ENCODE measurements at places on chromosomes 12 and 14. TPM values are rescaled to one million over a fixed set of nuclear protein-coding genes. Genes with fewer than 3 reads are reported as not detected.

DNA sequence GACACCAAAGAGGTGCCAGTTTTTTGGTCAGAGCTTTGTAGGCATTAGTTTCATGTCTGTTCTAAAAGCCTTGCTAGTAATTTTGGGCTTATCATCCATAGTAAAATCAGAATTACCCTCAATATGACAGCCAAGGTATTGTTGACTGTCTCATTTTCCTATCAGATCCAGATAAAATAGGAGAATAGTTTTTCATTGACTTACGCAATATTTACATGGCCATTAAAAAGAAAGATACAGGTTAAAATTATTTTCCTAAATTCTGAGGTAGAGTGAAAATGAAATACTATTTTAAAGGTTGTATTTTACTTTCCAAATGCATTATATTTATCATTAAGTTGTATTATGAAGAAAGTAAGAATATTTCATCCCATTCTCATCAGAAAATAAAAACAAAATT lies 203.7 kb downstream of the LRFN5 start:
- peaks cover 8% of the 10 kb centered on the region for H3K4me1 ChIP-seq
- H3K4me3 ChIP-seq = no peak overlapping the region
- H3K27me3 ChIP-seq = no peaks in the 10 kb centered on the region
- no peak overlapping the region for H3K27ac ChIP-seq
- no peak for DNase-seq

- no peak for DNase-seq
- no peaks in the 10 kb centered on the region for H3K27me3 ChIP-seq
- no peaks in the 10 kb centered on the region for H3K4me1 ChIP-seq
- H3K4me3 ChIP-seq = no peak overlapping the region
- H3K27ac ChIP-seq = no peak overlapping the region
These were observed 82.8 kb upstream of the RASSF8 start for GRCh38 chr12:25875661-25876060.

GRCh38 chr12:131130311-131130911 lies 176.7 kb downstream of the ADGRD1 start:
- H3K27ac ChIP-seq = no peak overlapping the region
- no peaks in the 10 kb centered on the region for H3K36me3 ChIP-seq
- no peak overlapping the region for H3K4me3 ChIP-seq
- no peaks in the 10 kb centered on the region for H3K4me1 ChIP-seq
- no peaks in the 10 kb centered on the region for H3K27me3 ChIP-seq
- no peak for DNase-seq

DNA sequence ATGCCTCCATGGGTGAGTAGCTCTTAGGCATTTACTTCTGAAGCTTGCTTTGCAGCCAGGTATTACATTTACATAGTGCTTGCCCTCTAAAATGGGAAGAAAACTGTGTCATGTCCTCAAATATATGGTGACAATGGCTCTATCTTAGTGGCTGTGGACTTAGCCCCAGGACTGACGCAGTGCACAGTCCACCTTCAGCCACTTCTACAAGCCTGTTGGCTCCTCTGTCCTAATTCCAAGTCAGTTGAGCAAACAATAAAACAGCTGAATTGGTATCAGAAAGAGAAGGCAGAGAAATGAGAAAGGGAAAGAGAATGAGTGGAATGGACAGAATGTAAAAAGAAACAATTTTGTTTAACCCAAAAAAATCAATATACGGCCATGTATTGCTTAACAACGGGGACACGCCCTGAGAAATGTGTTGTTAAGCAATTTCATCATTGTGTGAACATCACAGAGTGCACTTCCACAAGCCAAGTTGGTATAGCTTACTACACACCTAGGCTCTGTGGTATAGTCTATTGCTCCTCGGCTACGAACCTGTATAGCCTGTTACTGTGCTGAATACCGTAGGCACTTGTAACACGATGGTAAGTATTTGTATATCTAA lies 93.5 kb downstream of the GRIN2B start:
- H3K4me3 ChIP-seq = no peak overlapping the region
- H3K4me1 ChIP-seq = no peaks in the 10 kb centered on the region
- no peak overlapping the region for H3K27ac ChIP-seq
- no peak for DNase-seq

DNA sequence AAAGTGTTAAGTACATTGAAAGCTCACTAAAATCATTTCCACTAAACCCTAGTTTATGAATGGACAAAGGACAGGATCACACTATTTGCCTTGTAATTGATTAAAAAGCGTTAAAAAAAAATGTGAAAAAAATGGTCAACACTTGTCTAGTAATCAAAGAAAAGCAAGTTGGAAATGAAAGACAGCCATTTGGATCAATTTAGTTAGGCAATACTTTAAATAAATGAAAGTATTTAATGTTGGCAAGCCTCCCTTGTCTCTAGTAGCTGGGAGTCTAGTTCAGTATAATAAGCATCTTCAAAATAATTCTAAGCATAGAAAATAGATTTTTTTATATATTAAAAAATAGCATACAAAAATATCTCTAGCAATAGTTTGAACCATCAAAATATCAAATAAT lies 14.2 kb upstream of the CNIH1 start:
- H3K4me1 ChIP-seq = peaks cover 6% of the 10 kb centered on the region
- H3K4me3 ChIP-seq = no peak overlapping the region
- peaks cover 7% of the 10 kb centered on the region for H3K36me3 ChIP-seq

GRCh38 chr12:19848421-19848820 lies 409.1 kb downstream of the AEBP2 start:
- H3K4me1 ChIP-seq = no peaks in the 10 kb centered on the region
- no peak overlapping the region for H3K4me3 ChIP-seq
- no peaks in the 10 kb centered on the region for H3K36me3 ChIP-seq

- no peak overlapping the region for H3K27ac ChIP-seq
- no peak for DNase-seq
- H3K27me3 ChIP-seq = peaks cover 4% of the 10 kb centered on the region
- peaks cover 2% of the 10 kb centered on the region for H3K4me1 ChIP-seq
- no peaks in the 10 kb centered on the region for H3K36me3 ChIP-seq
- H3K4me3 ChIP-seq = no peak overlapping the region
These were observed 42.5 kb upstream of the ANO2 start for GRCh38 chr12:5987573-5987972.

DNA sequence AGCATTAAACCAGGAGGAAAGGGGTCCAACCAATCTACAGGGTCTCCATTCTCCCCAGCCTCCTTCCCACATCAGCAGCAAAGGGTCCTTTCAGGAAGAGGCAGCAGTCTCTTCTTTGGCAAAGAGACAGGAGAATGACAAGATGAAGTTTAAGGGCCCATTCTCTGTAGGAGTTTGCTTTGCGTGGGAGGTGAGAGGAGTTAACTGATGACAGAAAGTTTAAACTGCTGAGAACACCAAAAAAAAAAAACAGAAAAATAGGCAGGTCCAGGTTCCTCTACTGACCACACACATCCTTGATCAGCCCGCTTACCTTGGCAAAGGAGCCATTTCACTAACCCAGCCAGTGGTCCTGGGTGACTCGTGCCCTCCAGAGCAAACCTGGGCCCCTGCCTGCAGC lies 5.7 kb downstream of the SLC6A13 start:
- no peak overlapping the region for H3K4me3 ChIP-seq
- DNase-seq = no peak
- H3K27me3 ChIP-seq = peaks cover 34% of the 10 kb centered on the region
- no peaks in the 10 kb centered on the region for H3K4me1 ChIP-seq
- no peak overlapping the region for H3K27ac ChIP-seq

GRCh38 chr12:130707571-130707891 lies 8.6 kb downstream of the RIMBP2 start:
- no peak for DNase-seq
- no peak overlapping the region for H3K4me3 ChIP-seq
- H3K27me3 ChIP-seq = peaks cover 10% of the 10 kb centered on the region
- no peaks in the 10 kb centered on the region for H3K36me3 ChIP-seq
- no peaks in the 10 kb centered on the region for H3K4me1 ChIP-seq

- no peak overlapping the region for H3K4me3 ChIP-seq
- DNase-seq = no peak
- H3K27me3 ChIP-seq = no peaks in the 10 kb centered on the region
- H3K27ac ChIP-seq = no peak overlapping the region
These were observed 136.8 kb downstream of the SRGAP1 start for GRCh38 chr12:63981343-63981742.

DNA sequence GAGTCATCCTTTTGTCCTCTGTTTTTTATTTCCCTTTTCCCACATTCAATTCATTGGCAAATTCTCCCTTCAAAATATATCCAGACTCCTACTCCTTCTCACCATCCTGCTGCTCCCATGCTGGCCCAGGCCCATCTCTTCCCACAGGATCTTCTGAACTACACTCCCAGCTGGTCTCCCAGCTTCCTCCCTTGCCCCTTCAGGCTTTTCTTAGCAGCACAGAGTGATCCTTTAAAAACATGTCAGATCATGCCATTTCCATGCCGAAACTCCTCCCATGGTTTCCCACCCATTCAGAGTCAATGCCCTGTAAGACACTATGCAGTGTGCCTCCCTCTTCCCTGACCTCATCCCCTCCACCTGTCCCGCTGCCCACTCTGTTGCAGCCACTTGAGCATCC lies 2.4 kb upstream of the KRT84 start:
- peaks cover 4% of the 10 kb centered on the region for H3K4me1 ChIP-seq
- no peaks in the 10 kb centered on the region for H3K36me3 ChIP-seq
- no peak overlapping the region for H3K4me3 ChIP-seq
- peaks cover 10% of the 10 kb centered on the region for H3K27me3 ChIP-seq

- no peaks in the 10 kb centered on the region for H3K27me3 ChIP-seq
- H3K4me1 ChIP-seq = no peaks in the 10 kb centered on the region
- no peak for DNase-seq
- H3K27ac ChIP-seq = no peak overlapping the region
- peaks cover 28% of the 10 kb centered on the region for H3K36me3 ChIP-seq
- H3K4me3 ChIP-seq = no peak overlapping the region
These were observed 108.9 kb downstream of the DERA start for GRCh38 chr12:16020031-16020430.

DNA sequence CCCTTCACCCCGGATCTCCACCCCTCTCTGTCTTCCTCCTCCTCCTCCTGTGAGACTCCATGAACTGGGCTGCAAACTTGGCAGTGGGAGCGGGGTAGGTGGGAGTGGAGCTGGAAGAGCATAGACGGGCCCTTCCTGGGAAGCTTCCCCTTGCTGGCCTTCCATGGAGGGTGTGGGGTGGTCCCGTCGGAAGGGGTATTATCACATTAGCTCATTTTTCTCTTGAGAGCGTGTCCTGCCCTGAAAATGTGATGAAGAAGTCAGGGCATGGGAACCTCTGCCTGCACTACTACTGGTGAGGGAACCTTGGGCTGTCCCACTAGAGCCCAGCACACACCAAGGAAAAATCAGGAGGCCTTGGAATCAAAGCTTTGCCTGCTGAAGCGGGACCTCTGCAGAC lies 66.5 kb downstream of the CACNA1C start:
- no peaks in the 10 kb centered on the region for H3K27me3 ChIP-seq
- no peak overlapping the region for H3K27ac ChIP-seq
- no peak overlapping the region for H3K4me3 ChIP-seq
- no peaks in the 10 kb centered on the region for H3K36me3 ChIP-seq
- H3K4me1 ChIP-seq = no peaks in the 10 kb centered on the region

Gene CLEC2D
- total RNA-seq = 385 TPM

Gene IL26
- total RNA-seq = 0.35 TPM

Gene TMPRSS12
- total RNA-seq = not detected

Gene LUM
- not detected for total RNA-seq

Gene B4GALNT3
- total RNA-seq = 0.64 TPM
